ENCODE measurements at places on chromosomes 16 and 17.
A peak's percentile ranks its signal among the peaks of the same experiment; 100 is the strongest.

DNA sequence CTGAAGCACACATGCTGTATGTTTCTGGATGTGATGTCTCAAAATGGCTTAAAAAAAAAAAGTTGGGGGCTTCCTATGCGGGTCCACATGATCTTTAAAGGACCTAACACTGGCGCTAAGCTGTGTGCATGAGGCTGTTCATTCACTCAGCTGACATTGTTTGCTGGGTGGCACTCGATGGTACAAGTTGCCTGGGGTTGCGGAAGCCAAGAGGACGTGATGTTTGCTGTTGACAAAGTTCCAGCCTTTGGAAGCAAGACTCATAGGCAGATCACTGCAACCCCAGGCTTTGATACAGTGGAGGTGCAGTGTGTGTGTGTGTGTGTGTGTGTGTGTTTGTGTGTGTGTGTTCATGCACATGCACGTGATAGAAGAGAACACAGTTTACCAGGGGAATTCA is 29.5 kb upstream of the DNAI2 start:
- DNase-seq: no peak

- no peak for DNase-seq
These were observed 27.1 kb downstream of the CHD9 start for GRCh38 chr16:53081686-53082407.

- DNase-seq: no peak
These were observed 387.8 kb upstream of the SALL1 start for GRCh38 chr16:51538707-51539498.

GRCh38 chr16:52548261-52549010 is 1.5 kb upstream of the TOX3 start:
- DNase-seq: no peak

GRCh38 chr17:9576521-9577372 is at the start of gene CFAP52:
Gene CFAP52 (plus strand): TSS chr17:9576642. CDS start chr17:9576696, 54 bp downstream.
- peak; percentile 69 for DNase-seq

GRCh38 chr17:47325176-47325575 is 1.4 kb downstream of the EFCAB13 start:
- no peak for DNase-seq

DNA sequence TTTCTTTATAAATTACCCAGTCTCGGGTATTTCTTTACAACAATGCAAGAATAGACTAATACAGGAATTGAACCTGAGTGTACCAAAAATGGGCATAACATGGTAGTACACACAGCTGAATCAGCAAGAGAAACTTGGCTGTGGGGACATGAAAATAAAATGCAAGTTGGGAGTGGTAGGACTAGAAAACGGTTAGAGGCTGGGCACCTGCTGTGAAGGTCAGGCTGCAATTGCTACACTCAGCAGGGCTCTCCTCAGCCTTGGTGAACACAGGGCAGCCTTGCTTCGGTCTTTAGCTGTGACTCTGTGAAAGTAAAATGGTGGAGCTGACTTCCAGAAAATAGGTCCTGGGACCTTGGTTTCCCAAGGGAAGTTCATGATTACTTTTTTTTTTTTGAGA is 45.6 kb downstream of the CNGB1 start:
- no peak for DNase-seq

DNA sequence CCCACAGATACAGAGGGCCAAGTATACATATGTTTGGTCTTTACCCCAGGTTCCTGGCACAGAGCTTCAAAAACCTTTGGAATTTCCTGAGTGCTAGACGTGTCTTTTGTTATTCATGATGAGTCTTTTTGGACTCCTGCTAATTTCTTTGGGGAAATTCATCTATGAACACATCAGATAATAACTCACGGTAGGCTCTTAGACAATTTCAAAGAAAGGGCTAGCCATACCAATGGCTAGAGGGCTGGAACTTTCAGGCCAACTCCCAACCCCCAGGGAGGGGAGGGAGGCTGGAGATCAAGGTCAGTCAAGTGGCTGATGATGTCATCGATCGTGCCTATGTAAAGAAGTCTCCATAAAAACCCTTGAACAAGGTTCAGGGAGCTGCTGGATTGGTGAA is 101.9 kb downstream of the STX8 start:
- no peak for DNase-seq

DNA sequence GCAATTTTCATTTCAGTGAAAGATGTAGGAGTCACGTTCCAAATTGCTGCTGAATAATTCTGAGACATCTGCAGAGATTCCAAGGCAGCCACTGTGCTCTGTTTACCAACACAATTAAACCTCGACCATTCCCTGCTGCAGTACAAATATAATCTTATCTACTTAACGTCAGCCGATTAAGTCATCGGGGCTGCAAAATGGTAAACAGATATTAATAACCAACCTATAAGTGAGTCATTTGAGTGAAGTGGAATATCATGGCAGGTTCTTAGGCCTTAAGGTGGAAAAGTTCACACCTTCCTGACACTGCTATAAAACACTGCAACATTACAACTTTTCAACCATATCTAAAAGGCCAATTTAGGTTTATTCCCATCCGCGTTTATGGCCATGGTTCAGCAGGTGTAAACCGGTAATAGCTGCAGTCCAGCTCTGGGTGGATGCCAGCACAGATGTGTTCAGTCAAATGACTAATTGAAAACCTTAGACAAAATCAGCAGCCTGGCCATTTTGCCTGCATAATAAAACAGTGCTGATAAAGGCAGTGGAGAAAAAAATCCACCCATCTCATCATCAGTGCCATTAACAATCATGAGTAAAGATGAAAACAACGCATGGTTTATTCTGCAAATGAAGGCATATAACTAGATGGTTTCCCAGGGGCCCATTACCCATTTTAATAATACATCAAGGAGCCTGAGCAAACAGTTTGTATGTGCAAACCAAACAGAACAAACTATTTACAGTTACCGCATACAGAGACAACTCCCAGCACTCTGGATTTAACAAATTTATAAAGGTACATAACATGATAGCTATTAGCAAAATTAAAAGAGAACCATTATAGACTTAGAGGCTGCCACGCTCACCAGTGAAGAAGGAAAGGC is 202.9 kb upstream of the IRX3 start:
- no peak for DNase-seq

DNA sequence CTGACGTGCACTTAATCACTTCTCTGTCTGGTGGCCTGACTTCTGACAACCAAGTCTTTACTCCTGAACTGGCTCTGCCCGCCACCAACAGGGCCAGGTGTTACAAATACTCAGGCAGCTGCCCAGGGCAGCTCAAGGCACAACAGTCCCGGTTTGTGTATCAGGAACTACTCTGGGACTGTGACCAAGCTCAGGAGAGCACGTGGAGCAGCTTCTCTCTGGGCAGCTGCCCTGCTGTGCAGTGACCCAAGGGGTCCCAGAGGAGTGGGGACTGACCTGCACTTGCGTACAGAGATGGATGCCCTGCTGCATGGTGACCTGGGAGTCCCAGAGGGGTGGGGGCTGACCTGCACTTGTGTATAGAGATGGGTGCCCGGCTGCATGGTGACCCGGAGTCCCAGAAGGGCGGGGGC is 21.9 kb downstream of the LITAFD start:
- no peak for DNase-seq

DNA sequence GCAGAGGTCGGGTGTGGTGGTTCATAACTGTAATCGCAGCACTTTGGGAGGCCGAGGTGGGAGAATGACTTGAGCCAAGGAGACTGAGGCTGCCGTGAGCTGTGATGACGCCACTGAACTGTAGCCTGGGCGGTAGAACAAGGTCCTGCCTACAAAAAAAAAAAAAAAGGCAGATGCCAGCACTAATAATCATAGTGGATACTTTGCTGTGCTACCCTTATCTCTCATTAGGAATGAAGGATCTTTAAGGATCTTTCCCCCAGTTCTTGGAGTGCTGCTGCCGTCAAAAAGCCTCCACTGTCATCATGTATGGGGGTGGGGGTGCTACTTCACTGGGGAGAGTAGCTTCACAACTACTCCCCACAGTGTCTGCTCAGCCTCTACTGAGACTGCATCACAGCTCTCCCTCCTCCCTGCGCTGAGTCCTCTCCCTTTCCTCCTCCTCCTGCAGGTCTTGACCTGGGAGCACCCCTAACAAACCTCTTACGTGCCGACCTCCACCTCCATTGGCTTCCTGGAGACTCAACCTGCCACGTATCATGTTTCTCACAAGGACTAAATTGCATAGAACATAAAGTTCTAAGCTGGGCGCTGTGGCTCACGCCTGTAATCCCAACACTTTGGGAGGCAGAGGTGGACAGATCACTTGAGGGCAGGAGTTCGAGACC is 24.4 kb upstream of the ST6GALNAC1 start:
- no peak for DNase-seq

GRCh38 chr17:17147821-17148220 is 58.3 kb downstream of the PLD6 start:
- no peak for DNase-seq

DNA sequence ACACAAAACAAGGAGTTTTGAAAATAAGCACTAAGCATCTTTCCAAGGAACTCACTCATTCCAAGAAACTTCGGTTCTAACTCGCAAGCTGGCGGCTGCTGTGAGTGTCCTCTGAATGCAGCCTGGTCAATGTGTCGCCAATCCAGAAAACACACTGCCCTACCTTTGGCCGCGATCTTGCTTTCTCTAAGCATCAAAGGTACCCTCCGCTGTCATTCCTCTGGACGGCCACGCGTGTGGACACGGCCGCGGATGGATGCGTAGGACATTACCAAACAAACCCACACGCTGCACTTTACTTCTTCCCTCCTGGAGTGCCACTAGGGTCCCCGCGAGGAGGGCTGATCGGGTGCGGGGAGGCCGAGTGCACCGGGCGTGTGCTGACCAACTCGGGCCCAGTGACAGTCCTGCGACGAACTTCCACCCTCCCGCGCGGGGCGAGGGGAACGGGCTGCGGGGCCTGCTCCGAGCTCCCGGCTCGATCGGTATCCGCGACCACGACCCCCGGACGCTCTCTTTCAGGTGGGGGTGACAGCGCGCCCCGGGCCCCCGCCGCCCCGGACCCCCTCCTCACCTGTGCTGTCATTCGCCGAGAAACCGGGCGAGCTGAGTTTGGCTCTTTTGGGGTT is 1.1 kb downstream of the CREBBP start:
- peak; percentile 4 for DNase-seq

- DNase-seq: no peak
These were observed 183.9 kb downstream of the C16orf95 start for GRCh38 chr16:87133112-87133850.

GRCh38 chr16:1137604-1138003 is 15.3 kb upstream of the CACNA1H start:
- no peak for DNase-seq

DNA sequence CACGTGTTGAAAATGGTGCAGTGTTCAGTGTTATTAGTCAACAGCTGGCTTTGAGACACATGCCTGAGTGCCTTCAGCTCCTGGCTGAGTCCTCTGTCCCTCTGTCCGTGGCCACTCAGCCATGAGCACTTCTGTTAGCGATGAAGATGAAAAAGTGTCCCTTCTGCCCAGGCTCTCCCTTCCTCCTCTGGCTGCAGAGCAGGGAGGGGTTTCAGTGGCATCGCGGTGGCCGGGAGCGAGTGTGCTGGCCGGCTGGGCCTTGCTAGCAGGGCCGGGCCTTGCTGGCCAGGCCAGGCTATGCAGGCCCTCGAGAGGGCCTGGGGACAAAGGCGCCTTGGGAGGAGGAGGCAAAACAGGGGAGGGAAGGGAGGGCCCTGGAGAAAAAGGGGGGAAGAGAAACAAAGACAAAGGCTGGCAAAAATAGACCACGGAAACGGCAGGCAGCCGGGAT is 47.7 kb downstream of the CMIP start:
- DNase-seq: no peak

DNA sequence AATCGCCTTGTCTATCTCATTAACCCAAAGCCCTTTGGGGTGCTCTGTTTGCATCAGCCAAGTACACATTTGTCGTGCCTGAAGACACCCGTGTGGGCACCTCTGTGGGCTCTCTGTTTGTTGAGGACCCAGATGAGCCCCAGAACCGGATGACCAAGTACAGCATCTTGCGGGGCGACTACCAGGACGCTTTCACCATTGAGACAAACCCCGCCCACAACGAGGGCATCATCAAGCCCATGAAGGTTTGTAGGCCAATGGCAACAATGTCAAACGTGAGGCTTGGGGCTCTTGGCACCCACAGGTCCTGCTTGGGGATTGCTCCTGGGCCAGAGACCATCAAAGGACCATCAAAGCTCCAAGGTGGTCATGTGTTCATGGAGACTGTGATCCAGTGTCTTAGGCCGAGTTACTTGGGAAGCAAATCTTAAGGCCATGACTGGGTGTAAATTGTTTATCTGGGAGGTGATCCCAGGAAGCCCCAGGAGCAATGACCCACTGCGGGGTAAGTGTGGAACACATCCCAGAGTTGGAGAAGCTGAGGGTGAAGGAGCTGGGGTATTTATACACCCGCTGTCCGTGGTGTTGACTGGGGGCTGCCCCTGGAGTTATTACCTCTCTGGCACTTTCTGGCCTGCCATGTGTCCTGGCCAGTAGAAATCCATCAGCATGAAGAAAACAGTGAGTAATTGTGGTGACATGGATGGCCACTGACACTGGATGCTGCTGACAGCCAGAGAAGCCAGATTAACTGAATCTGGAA is 24.0 kb downstream of the CDH5 start:
- no peak for DNase-seq

DNA sequence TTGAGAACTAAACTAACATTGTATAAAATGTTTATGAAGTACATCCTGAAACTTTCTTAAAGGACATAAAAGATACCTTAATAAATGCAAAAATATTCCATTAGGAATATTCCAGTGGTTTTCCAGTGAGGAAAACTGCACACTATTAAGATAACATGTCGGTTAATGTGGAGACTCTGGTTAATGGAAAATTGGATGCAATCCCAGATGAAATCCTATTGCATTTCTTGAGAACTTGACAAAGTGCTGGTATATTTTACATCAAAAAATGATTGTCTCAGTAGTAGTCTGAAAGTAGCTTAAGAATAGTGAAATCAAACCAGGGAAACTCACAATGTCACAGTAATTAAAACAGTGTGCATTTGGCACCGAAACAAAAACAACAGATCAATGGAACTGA is 202.5 kb upstream of the MON1B start:
- no peak for DNase-seq

DNA sequence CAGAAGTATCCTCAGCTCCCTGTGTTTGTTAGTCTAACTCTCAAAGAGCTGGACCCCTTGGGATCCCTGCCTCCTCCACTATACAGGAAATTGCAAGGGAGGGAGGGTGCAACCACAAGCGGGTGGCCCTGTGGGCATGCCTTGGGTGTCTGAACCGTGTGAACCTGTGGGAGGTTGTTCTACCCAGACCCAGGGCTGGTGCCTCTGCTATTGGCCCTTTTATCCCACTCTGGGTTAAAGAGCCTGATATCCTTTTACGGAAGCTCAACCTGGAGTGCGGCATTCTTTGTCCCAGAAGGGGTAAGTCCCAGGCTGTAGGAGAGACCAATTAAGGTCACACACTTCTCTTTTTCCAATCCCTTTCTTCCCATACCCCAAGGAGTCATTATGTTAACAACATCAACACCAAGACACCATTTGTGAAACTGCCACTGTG is 53.4 kb downstream of the ARSG start:
- peak; percentile 19 for DNase-seq

All from activated T-helper 1 cell treated with anti-CD3 and anti-CD28 coated beads, Interleukin-12 subunit alpha, Interleukin-12 subunit beta, Interleukin-2, Interleukin-4 antibody, amounts not matched to agents 30 ng/mL and 10 ng/mL and 1 ng/mL, durations not matched to agents 14 hours and 24 hours and 36 hours (primary cell).